Caco-2 (cell line): ENCODE measurements at places on chromosomes 6 and 20. TPM values are rescaled to one million over a fixed set of nuclear protein-coding genes. Genes with fewer than 3 reads are reported as not detected.

Gene SAPCD1
- total RNA-seq = 6.4 and 13.0 TPM in 2 replicates

Gene ZDHHC14
- 22.1 and 23.6 TPM in 2 replicates for total RNA-seq

Gene CPNE5
- total RNA-seq = not detected in 2 replicates

Gene PTPRT
- 0.05 and 0.20 TPM in 2 replicates for total RNA-seq

Gene ARID1B
- 58.8 and 62.2 TPM in 2 replicates for total RNA-seq

Gene HLA-DOA
- not detected in 2 replicates for total RNA-seq

Gene TBC1D20
- total RNA-seq = 30.0 and 35.8 TPM in 2 replicates

Gene TMEM74B
- total RNA-seq = 6.9 and 7.8 TPM in 2 replicates

Gene SMIM28
- not detected in 2 replicates for total RNA-seq

Gene EBF4
- total RNA-seq = 5.7 and 7.5 TPM in 2 replicates

Gene MAS1
- not detected in 2 replicates for total RNA-seq

Gene GPX5
- not detected in 2 replicates for total RNA-seq

Gene IL17F
- not detected in 2 replicates for total RNA-seq

Gene SNAP91
- total RNA-seq = not detected in 2 replicates

Gene MUCL3
- total RNA-seq = 0.16 TPM in 1 of 2 replicates, not detected in the other

Gene HLA-DRA
- not detected in 2 replicates for total RNA-seq

Gene SCGN
- 7.7 and 11.7 TPM in 2 replicates for total RNA-seq

Gene RBPJL
- total RNA-seq = not detected in 2 replicates

Gene VWA7
- 0.61 and 1.5 TPM in 2 replicates for total RNA-seq

Gene OTOR
- not detected in 2 replicates for total RNA-seq

Gene PPP2R5D
- 44.4 and 45.0 TPM in 2 replicates for total RNA-seq
